HuH-7 (cell line): ENCODE measurements at places on chromosomes 11 and 22.

DNA sequence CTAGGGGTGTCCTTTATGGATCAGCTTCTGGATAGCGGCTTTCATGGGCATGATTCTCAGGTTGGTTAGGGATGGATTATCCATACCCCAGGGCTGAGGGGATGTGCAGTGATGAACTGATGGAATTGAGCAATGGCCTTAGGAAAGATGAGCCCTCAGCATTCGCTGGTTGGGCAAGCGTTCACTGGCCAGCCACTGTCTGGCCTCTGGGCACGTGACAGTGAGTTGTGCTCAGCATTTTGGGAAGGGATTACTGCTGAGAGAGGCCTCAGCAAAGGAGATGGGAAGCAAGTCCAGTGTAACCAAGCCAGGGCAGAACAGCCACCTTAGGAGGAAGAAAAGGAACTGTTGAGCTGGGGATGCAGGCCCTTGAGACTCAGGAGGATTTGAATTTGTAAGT is 17.4 kb downstream of the UBASH3B start:
- DNase-seq = no peak

DNA sequence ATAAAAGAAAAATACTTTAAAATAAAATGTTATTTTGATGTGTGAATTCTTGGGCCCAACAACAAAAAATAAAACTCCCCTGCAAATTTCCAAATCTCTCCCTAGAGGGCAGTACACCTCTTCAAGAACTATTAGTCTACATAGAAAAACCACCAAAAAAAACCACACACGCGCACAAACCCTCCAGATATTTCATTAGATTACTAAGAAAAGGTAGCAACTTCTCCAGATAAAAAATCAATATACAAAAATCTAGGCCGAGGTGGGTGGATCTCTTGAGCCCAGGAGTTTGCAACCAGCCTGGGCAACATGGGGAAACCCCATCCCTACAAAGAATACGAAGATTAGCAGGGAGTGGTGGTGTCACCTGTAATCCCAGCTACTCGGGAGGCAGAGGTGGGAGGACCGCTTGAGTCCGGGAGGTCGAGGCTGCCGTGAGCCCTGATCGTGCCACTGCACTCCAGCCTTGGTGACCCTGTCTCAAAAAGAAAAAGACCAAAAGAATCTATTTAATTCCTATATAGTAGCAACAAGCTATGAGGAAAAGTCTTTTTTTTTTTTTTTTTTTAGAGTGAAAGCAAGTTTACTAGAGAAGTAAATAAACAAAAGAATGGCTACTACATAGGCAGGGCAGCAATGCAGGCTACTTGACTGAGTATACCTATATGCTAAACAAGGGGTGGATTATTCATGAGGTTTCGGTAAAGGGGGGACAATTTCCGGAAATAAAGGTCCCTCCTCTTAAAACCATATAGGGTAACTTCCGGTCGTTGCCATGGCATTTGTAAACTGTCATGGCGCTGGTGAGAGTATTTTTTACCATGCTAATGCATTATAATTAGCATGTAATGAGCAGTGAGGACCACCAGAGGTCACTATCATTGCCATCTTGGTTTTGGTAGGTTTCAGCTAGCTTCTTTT is 13.1 kb downstream of the B3GNT6 start:
- peak; percentile 69 for DNase-seq

DNA sequence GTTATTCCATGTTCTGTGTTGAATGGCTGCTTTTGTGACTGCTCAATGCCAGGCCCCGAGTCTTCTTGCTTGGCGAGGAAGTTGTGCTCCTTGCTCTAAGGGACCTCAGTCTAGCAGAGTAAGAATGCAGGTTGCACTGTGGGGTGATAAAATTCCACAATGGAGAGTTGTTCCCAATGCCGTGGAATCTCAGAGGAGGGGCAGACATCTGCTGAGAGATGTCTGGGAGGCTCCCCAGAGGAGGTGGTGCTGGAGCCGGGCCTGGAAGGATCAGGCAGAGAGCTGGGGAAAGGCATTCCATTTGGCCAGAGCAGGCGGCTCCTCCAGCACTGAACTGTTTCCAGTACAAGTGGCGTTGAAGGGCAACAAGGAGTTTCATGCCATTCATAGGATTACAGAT is 55.2 kb downstream of the ST3GAL4 start:
- DNase-seq = no peak

GRCh38 chr11:1772270-1773130 is 8.8 kb upstream of the CTSD start:
- no peak for DNase-seq

DNA sequence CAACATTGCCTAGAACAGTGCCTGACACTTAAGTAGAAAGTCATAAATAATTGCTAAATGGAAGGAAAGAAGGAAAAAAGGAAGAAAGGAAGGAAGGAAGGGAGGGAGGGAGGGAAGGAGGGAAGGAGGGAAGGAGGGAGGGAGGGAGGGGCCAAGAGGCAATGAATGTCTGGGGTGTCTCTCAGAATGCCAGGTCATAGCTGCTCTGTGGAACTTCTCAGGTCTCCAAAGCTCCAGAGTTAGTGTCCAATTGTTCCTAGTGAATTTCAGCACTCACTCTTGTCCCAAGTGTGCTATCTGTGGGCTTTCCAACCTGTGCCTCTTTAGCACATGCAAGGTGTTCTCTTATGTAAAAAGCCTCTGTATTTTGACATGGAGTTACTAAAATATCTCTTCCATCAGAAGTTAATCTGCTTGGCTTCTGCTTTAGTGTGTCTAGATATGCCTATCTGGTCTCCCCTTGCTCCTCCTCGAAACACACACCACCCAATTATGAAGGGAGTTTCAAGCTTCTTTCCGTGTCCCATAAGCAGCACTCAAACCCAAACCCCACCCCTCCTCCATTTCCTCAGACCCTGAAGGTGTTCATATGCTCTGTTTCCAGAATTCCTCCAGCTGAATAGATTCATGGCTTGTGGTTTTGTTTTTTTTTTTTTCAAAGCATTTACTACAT is 56.5 kb downstream of the FAM76B start:
- DNase-seq = no peak

- no peak for DNase-seq
These were observed 478 bp downstream of the FAU start for GRCh38 chr11:65121447-65121864.

- no peak for DNase-seq
These were observed 30.0 kb upstream of the FAR1 start for GRCh38 chr11:13638422-13638821.

- no peak for DNase-seq
These were observed 16.7 kb downstream of the ATG2A start for GRCh38 chr11:64900263-64900678.

DNA sequence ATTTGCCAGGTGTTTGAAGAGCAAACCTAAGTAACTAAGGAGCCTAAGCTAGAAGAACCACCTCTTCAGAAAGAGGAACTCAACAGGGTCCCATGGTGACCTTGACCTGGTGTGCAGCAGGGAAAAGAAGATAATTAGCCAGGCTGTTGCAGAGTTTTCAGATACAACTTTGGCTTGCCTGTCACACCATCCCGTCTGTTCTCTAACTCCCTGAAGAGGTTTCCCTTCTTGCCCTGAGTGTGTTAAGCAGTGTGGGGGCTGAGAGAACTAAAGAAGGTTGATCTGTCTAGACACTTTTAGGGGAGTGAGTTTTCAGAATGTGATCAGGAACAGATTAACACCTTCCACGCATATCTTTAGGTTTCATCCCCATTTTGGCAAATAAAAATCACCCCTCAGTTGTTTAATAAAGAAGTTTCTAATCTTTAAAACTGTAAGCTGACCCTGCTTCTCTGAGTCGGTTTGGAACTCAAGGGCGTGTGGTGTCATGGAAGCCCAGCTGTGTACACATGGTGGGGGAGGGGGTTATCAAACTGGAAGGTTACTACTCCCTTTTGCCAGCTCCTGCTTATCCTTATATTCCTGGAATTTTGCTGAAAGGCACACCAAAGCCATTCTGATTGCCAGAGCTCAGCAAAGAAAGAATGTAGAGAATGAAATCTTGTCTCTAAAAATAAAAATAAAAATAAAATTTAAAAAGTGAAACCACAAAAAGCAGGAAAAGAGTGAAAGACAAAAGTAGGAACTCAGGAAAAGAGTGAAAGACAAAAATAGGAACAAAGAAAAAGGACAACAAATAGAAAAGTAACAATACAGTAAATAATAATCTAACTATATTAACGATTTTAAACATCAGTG is 70.2 kb downstream of the DBX1 start:
- DNase-seq = no peak

DNA sequence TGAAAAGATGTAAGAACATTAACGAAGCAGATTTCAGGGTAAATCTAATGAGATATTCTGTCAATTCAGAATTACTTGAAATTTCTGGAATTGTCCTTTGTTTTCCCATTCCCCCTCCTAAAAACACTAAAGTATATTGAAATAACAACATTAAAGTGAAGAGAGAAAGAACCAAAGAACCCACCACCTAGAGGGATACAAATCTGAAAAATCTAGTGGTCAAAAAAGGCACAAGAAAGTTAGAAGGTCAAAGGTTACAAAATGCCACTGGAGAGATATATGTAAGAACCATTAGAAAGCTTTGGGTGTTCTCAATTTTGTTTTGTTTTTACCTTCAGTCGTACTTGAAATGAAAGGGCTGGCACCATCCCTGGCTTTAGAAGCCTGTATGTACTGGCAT is 57.9 kb downstream of the DENND5A start:
- DNase-seq = no peak

DNA sequence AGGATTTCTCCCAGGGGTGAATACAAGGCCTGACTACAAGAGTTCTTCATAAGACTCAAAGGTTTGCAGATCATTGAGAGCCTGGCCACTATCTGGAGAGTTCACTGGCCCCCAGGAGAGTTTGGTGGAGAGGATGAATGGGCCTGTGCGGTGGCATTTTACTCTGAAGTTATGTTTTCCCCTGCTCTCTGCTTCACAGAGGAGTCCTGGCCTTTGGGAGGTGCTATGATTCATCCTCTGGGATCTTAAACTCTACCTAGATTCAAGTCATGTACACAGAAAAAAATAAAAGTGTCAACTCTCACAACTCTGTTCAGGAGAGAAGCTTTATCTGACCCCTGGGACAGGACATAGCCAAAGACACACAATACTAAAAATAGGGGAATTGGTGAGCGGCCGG is 159.1 kb upstream of the CARD18 start:
- no peak for DNase-seq

DNA sequence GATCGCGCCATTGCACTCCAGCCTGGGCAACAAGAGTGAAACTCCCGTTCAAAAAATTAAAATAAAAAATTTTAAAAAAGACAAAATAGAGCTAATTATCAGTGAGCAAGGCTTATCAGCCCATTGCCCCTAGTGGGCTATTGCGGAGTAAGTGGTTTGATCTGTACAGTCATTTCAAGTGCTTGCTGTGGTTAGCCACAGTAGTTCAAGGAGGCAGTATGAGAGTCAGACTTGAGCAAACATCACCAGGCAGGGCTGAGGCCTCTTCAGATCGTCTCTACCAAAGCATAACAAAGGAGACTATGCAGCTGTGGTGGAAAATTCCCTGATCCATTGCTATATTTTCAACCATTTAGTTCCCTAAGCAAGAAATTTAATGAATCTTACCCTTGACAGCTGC is 4.3 kb upstream of the SBF2 start:
- DNase-seq = peak; percentile 29
